Right atrium auricular region (tissue), 2 donors: ENCODE measurements at places on chromosomes 12 and 14.

DNA sequence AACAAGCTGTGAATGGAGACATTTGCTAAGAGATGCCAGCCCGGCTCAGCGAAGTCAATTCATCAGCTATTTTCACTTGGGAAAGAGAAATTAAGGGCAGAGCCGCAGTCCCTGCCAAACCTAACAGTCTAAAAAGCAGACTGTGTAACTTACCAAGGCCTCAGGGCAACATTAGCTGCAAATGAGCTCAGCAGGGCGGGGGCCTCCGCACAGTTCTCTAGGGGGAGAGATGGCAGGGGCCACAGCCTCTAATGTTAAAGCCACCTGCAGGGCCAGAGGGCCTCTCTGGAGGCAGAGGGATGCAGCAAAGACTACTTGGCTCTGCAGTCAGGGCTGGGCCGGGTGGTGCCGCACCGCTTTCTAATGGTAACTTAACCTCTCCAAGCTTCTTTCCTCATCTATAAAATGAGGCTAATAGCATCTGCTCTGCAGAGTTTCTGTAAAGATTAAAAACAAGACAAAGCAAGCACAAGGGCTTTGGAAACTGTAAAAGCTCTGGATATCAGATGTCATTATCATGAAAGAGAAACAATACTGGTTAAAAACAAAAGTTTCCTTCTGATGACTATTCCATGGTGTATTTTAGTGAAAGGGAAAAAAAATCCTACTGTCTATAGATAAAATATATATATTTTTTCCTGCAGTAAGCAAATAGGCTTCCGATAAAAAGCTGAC is 13.4 kb upstream of the GPRC5A start:
- no peaks in the 10 kb centered on the region for H3K4me1 ChIP-seq
- H3K36me3 ChIP-seq = no peaks in the 10 kb centered on the region

DNA sequence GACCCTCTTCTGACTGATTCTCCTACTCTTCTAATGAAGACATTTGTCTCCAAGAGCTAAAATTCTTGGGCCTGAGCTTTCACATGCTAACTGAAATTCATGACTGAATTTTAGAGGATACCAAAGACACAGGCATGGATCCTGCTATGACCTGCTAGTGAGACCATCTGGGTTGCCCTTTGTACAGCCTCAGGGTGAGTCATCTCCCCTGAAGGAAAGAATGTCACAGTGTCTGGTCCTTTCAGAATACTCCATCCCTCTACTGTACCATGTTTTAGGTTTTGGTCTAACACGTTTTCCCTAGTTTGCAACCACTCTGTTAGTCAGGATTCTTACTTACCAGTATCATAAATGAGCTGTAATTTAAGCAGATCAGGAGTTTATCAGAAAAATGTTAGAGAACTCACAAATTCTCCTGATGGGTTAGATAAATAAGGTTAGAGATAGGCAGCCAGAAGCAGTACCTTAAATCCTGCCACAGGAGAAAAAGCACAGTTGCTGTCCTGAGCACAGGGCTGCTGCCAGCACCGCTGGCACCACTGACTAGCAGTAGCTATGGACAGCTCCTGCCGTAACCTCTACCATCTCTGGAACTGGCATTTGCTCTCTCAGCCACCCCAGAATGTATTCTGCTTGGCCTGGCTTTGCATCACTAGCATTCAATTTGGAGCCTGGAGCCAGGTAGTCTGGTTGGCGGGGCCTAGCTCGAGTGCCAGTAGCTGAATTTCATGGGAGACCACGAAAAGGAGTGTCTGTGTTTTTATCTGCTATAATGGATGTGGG is 127.6 kb downstream of the ANO6 start:
- H3K36me3 ChIP-seq = peaks cover 14% of the 10 kb centered on the region
- DNase-seq = no peak
- no peak overlapping the region for H3K27ac ChIP-seq
- no peaks in the 10 kb centered on the region for H3K27me3 ChIP-seq
- no peak overlapping the region for H3K4me3 ChIP-seq

GRCh38 chr12:3827301-3828000 is 45.7 kb downstream of the PARP11 start:
- no peak overlapping the region for H3K27ac ChIP-seq
- H3K4me3 ChIP-seq = no peak overlapping the region
- H3K36me3 ChIP-seq = peaks cover 13% of the 10 kb centered on the region
- H3K27me3 ChIP-seq = no peaks in the 10 kb centered on the region
- DNase-seq = no peak
- no peaks in the 10 kb centered on the region for H3K4me1 ChIP-seq

DNA sequence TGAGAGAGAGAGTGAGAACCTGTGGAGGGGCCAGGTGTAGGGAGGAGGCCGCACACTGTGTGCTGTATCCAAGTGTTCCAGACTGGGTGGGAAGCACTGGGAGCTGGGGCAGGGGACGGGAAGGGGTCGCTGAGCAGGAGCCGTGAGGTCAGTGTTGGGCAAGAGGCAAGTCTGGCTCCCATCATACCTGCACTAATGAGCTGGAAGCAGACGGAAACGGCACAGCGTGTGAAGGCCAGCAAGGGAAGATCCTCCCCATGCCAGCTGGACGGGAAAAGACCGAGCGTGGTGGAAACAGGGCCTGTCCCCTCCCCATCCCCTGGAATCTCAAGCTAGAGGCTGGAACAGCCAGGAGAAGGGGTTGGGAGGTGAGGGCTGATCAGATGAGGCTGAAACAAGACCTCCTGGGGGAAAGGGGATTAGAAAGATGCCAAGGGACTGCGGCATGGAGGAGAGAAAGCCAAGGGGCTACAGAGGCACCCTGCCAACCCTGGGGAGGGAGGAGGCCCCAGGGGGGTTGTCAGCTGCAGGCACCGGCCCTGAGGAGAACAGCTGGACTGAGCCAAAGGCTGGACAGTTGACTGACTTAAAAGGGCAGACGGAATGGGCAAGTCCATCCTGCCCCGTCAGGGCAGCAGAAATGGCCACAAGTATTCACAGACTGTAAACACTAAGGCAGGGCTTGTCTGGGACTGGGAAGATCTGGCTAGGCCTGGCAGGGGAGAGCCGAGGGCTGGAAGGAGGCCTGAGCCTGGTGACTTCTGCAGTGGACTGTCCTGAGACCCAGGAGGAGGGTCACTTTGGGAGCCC is 19.0 kb upstream of the LTBP2 start:
- no peak for DNase-seq
- peak overlapping the region; percentile 11 for H3K27ac ChIP-seq
- H3K27me3 ChIP-seq = no peaks in the 10 kb centered on the region
- no peaks in the 10 kb centered on the region for H3K4me1 ChIP-seq

DNA sequence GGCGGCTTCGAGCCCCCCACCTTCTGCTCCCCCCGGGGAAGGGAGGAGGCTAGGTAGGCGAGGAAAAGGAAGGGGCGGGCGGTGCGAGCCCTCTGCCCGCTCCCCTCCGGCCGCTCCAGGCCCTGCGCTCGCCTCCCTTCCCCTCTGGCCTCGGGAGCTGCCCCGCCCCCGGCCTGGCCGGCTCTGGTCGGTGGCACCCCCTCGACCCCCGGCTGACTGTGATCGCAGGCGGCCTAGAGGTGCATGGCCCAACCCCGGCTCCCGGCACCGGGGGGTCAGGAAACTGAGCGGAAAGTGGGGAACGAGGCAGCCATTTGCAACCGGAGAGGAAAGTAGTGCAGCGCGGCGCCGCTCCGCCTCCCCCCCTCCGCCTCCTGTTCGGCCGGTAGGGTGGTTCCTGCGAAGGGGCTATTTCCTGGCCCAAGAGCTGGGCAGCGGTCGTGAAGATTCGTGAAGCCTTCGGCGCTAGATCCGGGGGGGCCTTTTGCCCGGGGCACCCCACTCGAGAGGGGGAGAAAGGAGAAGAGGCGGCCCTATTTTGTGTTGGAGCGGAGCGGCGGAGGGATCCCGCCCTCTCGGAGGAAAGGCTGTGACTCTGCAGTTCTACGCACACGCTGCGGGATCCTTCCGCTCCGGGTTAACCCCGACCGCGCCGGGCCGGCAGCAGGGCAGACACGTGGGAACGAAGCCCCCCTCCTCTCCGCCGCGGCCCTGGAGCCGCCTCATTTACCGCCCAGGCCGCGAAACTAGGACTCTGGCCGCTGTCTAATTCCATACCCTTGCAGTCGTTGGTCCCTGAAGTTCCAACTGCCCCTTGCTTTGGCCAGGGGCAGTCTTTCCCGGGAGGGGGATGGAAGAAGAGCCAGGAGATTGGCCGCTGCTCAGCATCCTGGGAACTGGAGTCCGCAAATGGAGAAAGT is at the start of gene KMT2D:
Gene KMT2D (minus strand): TSS at position 558 of the 920 bp plus-strand sequence. CDS start 5,470 bp downstream, outside the sequence.
- peak within 1 kb of the TSS; percentile 92 for H3K4me3 ChIP-seq
- no peaks in the 10 kb centered on the region for H3K4me1 ChIP-seq
- DNase-seq = peak; percentile 88
- no peaks in the 10 kb centered on the region for H3K36me3 ChIP-seq

DNA sequence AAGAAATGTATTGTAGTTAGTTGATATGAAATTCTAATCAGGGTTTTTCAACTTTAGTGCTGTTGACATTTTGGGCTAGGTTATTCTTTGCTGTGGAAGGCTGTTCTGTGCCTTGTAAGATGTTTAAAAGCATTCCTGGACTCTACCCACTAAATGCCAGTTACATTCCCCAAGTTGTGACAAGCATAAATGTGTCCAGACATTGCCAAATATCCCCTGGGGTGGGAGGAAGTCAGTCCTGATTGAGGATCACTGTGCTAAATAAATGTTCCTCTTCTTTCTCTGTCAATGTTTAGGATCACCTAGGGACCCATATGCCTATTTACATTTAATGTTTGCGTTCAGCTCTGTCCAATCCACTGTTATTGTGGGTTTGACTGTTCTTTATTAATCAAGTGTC is 268.3 kb downstream of the TMTC2 start:
- H3K27me3 ChIP-seq = no peaks in the 10 kb centered on the region
- no peak overlapping the region for H3K4me3 ChIP-seq
- DNase-seq = no peak
- H3K4me1 ChIP-seq = no peaks in the 10 kb centered on the region

DNA sequence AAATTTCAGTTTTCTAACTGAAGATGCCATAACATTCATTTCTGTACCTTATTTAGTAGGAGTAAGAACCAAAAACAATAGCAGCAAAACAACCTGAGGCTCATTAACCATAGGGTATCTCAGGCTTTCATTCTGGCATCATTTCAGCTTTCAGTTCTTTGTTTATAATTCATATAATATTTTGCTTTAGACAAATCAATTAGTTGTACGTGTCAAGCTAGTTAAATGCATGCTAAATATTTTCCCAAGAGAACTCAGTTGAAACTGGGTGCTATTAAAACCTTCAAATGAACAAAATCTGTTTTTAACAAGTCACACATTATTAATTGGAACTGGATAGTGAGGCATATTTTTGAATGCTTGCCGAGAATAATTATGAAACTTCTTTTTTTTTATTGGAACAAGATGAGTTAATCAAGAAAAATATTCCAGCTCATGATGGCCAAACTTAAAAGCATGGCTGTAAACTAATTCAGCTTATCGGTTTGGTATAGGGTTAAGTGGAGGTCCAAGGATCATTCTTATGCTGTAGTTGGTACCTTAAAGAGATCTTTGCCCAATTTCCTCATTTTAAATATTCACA is 442.7 kb downstream of the BTG1 start:
- H3K36me3 ChIP-seq = no peaks in the 10 kb centered on the region
- H3K4me3 ChIP-seq = no peak overlapping the region
- DNase-seq = no peak
- H3K27me3 ChIP-seq = no peaks in the 10 kb centered on the region
